HL-60 (cell line): ENCODE measurements at places on chromosomes 6 and 20.

DNA sequence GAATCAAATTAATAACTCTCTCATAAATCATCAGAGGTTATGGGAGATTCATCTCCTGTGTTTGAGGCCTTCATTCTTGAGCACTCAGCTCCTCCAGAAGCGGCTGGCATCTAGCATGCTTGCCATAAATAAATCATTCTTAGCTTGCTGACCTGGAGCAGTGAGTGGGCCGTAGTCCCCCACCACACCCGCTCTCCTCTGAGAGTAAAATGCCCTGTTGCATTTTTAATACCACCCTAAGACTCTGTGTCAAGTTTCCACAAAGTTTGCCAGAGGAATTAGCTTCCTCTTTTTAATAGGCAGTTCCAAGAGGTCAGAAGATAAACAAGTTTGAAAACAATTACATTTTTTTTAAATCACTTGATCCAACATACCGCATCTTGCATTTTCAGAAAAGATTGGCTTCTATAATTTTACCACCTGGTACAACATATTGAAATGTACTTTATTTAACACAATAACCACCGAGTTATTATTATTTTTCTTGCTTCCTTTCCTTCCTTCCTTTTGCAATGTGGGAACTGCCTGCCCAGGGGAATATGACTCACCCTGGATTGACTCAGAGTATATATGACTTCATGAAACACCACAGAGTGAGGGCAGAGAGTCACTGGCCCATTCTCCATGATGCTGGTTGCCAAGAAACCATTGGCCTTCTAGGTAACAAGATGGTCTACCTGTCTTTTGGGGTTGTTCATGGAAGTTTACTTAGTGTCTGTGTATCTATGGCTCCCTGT, 29.4 kb upstream of the CLIC5 start:
- DNase-seq: no peak

- DNase-seq: no peak
These were observed 156.6 kb downstream of the RALGAPA2 start for GRCh38 chr20:20555838-20556237.

DNA sequence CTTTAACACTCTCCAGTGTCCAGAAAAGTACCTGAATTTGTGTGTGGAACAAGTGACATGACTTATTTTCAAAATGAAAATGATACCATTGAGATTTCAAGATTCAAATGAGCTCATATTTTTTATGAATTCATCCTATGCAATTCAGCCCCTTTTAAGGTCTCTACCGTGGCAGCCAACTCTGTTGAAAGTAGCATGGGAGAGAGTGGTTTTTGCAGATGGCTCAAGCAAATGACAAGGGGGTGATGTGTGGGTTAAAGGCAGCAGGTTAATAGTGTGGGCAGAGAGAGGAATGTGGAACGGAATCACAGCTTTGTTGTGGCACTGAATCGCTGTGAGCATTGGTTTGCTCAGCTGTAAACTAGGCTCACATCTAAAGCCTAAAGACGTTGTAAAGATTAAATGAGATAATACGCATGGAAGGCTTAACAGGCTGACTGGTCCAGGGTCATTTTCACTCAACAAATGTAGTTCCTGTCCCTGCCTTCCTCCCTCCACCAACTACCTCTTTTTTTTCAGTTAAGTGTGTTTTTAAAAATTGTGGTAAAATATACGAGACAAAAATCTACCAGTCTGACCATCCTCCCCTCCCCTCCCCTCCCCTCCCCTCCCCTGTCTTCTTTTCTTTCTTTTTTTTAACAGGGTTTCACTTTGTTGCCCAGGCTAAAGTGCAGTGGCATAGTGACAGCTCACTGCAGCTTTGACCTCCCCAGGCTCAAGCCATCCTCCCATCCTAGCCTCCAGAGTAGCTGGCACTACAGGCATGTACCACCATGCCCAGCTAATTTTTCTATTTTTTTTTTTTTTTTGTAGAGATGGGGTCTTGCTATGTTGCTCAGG, 114.7 kb upstream of the ZNF217 start:
- DNase-seq: no peak

GRCh38 chr6:81761197-81761596, 8.7 kb upstream of the TENT5A start:
- no peak for DNase-seq

- no peak for DNase-seq
These were observed 121.9 kb downstream of the SIM1 start for GRCh38 chr6:100342830-100343229.

- no peak for DNase-seq
These were observed 29.5 kb downstream of the KIAA1755 start for GRCh38 chr20:38230957-38231526.

- DNase-seq: no peak
These were observed 81.0 kb upstream of the FAM8A1 start for GRCh38 chr6:17519120-17519519.

GRCh38 chr6:158022749-158023596, 41.3 kb downstream of the SYNJ2 start:
- no peak for DNase-seq

DNA sequence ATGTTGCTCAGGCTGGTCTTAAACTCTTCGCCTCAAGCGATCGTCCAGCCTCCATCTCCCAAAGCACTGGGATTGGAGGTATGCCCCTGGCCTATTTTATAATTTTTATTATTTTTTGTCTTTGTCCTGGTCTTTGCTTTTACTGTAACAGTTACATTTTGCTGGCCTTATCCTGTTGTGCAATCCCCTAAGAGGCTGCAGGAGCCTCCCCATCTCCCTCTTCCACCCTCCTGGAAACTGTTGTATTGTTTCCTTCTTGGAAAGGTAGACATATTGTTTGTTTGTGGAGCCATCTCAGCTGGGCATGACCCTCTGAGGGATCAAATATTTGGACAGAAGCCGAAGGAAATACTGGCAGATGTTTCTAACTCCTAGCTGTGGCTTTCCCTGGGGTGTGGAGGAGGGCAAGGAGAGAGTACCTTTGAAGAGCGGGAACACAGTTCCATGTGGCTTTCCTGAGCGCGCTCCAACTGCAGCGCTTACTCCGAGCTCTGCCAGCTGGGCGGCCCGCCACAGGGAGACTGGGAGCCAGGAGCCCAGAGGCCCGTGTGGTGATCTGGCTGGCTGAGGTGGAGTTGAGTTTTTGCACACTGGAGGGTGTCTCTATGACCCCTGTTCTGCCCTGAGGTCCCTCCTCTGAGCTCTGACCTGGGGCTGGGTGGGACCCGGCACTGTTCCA, 4.9 kb downstream of the MAPK13 start:
- DNase-seq: no peak

- peak; percentile 28 for DNase-seq
These were observed 16.1 kb downstream of the BPIFB1 start for GRCh38 chr20:33299111-33299603.

DNA sequence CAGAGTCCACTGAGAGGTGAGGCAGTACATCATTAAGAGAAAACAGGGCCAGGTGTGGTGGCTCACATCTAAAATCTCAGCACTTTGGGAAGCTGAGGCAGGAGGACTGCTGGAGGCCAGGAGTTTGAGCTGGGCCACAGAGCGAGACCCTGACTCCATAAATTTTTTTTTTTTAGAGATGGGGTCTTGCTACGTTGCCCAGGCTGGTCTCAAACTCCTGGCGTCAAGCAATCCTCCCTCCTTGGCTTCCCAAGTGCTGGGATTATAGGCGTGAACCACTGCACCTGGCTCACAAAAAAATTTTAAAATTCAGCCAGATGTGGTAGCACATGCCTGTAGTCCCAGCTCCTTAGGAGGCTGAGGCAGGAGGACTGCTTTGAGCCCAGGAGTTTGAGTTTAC, 17.3 kb downstream of the PPIL1 start:
- no peak for DNase-seq

GRCh38 chr6:151445482-151445881, 6.4 kb downstream of the RMND1 start:
- DNase-seq: no peak

DNA sequence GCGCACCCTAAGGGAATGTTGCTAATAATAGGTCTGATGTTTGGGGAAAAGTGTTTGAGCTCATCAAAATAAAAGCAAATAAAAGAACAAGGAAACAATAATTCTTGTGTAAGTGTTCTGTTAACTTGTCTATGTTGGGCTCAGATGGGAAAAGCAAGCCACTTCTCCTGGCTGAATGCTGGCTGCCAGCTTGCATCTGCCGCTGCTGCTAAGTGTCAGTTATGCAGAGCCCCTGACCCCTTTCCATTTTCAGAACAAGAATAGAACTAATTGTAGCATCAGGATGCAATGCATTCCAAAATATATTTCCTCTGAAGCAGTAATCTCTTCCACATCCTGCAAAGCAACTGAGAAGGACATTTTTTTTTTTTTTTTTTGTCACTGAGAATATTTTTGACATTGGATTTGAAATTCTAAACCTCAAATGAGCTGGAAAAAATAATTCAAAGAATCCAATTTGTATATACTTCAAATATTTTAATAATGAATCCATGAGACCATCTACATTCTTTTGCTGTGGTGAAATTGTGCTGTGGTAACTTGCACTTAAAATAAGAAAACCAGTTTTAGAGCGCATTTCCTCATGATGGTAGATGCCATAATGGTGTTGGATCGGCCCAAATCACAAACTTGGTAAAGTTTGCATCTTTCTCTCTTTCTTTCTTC, 43.9 kb upstream of the DEK start:
- DNase-seq: no peak

- DNase-seq: no peak
These were observed 451.7 kb upstream of the MARCKS start for GRCh38 chr6:113405326-113406047.

DNA sequence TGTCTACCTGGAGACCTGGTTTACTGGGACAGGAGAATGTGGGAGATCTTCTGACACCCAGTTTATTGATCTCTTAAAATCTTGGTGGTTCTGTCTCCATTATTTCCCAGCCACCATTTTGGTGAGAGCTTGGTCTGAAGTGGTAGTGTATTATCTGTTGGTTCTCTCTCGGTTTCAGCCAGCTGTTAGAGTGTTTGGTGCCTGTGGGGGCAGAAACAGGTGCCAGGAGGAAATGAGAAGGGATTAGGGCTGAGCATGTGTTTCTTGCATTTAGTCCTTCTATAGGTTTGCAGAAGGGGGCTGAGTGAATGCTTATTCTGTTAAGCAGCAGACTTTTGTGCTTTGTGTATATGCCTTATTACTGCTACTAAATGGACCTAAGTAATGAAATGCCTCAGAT, 9.6 kb downstream of the JARID2 start:
- DNase-seq: no peak

GRCh38 chr6:159959165-159959975, 9.5 kb upstream of the IGF2R start:
- peak; percentile 88 for DNase-seq

DNA sequence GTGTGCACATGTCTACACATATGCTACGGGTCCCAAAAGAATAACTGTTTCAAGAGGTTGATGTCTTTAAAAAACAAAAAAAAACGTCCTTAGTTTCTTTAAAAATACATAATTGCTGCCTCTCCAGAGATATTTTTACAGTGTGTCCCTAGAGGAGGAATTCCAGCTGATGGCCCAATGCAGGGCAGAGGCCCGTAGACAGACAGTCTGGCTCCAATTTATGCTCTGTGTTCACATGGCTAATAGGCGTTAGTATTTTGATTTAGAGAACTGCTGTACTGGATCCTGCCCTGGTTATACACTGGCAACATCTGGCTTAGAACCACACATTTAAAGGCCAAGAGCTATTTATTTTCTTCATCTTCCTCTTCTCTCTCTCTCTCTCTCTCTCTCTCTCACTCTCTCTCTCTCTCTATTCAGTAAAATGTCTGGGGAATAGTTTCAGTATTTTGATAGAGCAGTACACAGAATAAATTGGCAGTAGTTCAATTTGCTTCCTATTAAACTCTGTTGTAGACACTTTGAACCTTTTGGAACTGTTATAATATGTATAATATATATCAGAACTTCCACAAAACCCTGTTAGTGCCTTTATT, 260.6 kb downstream of the EYA4 start:
- DNase-seq: no peak

DNA sequence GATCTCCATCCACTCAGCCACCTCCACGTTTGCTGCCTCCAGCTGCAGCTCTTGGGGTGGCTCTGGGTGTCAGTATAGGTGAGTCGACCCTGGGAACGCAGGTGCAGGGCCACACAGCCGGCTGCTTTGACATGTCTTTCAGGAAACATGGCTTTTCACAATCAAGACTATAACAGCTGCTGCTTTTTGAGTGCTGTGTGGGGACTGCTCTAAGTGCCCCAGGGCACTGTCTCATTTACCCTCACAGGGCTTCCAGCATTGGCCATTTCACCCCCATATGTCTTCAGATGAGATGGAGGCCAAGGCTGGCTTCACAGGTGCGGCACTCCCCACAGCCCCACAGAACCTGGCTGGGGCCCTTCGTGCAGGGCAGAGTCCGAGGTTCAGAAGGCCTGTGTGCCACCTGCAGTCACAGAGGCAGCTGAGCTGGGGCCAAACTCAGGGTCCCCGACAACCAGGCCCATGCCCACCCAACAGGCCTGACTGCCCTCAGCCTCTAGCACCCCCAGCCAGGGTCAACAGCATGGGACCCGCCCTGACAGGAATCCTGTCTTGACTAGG, 14.9 kb upstream of the CST7 start:
- no peak for DNase-seq

- peak; percentile 28 for DNase-seq
These were observed 159.3 kb upstream of the MARCKS start for GRCh38 chr6:113697632-113698410.

GRCh38 chr20:61807471-61808160, 258.1 kb downstream of the TAF4 start:
- no peak for DNase-seq

DNA sequence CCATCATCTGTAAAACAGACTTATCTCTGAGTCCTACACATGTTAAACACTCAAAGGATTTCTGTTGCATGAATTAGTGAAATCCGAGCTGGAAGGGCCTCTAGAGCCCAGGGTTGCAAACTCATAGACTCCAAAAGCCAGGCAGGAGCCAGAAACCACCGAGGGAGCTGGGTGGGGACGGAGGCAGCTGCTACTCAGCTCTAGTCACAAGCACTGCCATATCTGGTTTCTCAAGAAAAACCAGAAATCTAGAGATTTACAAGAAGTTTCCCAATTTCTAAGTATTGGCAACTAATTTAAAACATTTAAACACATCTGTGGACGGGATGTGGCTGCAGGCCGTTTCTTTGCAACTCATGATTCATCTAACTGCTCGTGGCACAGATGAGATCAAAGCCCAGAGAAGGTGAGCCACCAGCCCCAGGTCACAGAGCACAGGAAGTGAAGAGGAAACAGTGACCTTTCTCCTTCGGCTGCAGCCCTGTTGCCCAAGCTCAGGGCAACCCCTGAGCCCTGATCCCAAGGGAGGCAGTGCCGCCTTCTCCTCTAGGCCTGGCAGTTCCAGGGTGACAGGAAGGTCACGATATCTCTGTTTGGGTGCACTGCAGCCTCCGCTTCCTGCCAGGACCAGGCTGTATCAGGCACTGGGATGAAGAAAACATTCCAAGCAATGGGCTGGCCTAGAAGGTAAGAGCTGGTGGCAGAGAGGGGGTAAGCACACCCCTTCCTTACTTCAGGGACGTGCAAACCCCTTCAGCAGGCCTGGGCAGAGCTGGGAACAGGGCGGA, 26.4 kb upstream of the PTGIS start:
- no peak for DNase-seq

DNA sequence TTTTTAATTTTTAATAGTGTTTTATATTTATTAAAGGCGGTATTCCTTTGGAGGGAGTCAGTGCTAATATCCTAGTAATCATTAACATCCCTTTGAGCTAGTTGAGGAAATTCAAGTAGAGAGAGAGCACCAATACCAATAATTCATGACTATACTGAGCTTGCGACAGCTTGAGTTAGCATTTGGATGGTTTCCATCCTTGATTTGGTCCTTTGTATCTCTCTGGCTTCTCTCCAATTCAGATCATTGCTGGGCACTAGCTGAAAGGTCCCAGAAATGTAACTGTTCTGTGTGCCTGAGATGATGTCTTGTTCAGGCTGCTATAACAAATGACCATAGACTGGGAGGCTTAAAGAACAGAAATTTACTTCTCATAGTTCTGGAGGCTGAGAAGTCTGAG, 77.0 kb downstream of the RNF144B start:
- no peak for DNase-seq
